ENCODE measurements at places on chromosomes 4 and X. TPM values are rescaled to one million over a fixed set of nuclear protein-coding genes. Genes with fewer than 3 reads are reported as not detected.

TENM3 gene
- polyA plus RNA-seq = 7.3 TPM

GPR34 gene
- not detected for polyA plus RNA-seq

FAT1 gene
- 18.0 TPM for polyA plus RNA-seq

ZNF157 gene
- polyA plus RNA-seq = 3.5 TPM

GUCY1A1 gene
- polyA plus RNA-seq = 15.5 TPM

SHOX gene
- polyA plus RNA-seq = not detected

PARM1 gene
- 1.3 TPM for polyA plus RNA-seq

PRAF2 gene
- 7.3 TPM for polyA plus RNA-seq

RBM10 gene
- 64.9 TPM for polyA plus RNA-seq

ASB5 gene
- not detected for polyA plus RNA-seq

ARMCX1 gene
- polyA plus RNA-seq = 84.5 TPM

GSX2 gene
- polyA plus RNA-seq = 0.87 TPM

PAGE5 gene
- polyA plus RNA-seq = not detected

BMP15 gene
- not detected for polyA plus RNA-seq

IDS gene
- 52.0 TPM for polyA plus RNA-seq

LGI2 gene
- 10.3 TPM for polyA plus RNA-seq

NSG1 gene
- polyA plus RNA-seq = 921 TPM

CT83 gene
- polyA plus RNA-seq = not detected

DDIT4L gene
- polyA plus RNA-seq = not detected

SLC2A9 gene
- polyA plus RNA-seq = not detected

HEPH gene
- polyA plus RNA-seq = 8.7 TPM

SCML2 gene
- polyA plus RNA-seq = 14.7 TPM

CYLC1 gene
- polyA plus RNA-seq = not detected

TASL gene
- not detected for polyA plus RNA-seq

RTL9 gene
- 0.58 TPM for polyA plus RNA-seq

SCD5 gene
- 226 TPM for polyA plus RNA-seq

C4orf51 gene
- not detected for polyA plus RNA-seq

FANCB gene
- polyA plus RNA-seq = 0.17 TPM

HELT gene
- not detected for polyA plus RNA-seq

CXCL6 gene
- polyA plus RNA-seq = not detected

BEX4 gene
- 417 TPM for polyA plus RNA-seq

USP17L21 gene
- polyA plus RNA-seq = not detected

TBX22 gene
- not detected for polyA plus RNA-seq

OPRPN gene
- not detected for polyA plus RNA-seq

FSTL5 gene
- polyA plus RNA-seq = 6.8 TPM

All from neural cell (in vitro differentiated cells).